Effector CD8-positive, alpha-beta T cell (primary cell): ENCODE measurements at places on chromosomes 6 and 20.

DNA sequence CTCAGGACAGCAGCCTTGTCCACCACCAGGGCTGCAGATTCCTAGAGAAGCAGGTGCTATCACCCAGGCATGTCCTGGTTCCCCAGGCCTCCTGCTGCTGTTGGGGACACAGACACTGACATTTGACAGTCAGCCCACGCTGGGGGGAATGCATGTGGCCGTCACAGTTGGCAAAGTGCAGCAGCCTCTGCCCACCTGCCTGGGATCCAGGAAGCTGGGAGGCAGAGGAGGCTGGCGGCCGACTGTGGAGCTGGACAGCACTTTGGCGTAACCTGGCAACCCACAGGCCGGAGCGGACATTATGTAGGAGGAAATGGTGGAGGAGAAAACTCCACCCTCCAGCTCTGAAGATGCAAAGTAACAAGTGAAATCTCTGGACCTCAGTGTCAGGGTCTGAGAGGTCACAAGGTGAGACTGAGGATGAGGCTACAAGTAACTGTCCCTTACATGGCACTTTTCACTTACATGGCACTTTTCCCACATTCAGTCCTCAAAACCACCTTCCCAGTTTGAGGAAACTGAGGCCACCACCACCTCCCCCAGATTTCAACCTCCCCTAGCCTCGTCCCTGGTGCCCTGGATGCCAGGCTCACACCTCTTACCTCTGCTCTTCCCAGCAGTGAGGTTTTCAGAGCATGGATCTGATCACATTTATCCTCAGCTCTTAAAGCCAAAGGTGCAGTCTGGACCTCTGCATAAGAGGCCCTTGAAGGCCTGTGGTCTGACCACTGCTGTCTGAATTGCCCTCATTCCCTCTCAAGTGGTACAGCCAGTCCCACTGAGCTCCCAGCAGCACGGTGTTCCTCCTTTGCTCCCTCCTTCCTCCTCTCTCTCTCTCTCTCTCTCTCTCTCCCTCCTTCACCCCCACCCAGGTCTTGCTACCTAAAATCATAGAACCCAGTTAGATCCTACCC lies 8.7 kb downstream of the MAP1LC3A start:
- DNase-seq: no peak

DNA sequence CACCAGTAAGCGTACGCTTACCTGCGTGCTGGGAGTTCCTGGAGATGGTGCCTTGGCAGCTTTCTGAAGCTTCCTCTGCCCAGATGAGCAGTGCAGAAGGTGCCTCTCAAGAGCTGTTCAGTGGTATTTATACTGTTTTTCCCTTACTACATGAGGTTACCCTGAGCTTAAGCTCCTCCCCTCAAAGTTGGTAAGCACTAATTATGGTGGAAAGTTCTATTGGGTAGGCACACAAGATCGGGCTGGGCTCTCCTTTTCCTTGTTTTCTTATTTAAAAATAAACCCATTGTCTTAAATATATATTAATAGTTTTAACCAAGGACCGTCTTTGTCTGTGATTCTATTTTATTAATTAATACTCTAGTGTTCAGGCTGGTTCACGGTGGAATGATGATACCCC lies at the start of gene COL10A1:
Gene COL10A1 (minus strand): TSS at position 101 of the 400 bp plus-strand sequence. CDS start 640 bp downstream, outside the sequence.
- DNase-seq: no peak

DNA sequence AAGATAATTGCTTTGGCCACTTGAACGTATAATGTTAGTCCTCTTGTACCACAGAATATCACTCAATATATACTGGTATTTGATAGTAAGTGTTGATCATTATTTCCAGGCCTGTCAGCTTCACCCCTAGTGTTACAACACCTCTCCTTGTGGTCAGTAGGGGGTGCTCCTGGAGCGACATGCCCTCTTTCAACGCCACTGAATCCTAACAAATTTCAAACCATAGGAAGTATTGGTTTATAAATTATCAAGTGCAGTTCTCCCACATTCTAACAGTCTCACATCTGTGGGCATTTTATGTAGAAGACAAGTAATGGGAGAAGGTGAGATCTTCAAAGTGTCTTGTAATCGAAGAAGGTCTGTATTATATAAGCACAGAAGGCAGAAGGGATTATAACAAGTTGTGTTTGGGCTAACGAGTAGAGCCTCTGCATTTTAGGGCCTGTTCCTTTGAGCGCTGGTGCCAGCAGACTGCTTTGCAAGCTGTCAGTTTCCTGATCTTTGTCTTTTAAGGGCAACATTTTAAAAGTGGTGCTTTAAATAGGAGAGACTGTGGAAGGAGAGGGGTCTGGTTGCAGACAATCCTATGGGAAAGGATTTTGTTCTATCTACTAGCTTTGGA lies 57.1 kb upstream of the CEP162 start:
- DNase-seq: no peak

DNA sequence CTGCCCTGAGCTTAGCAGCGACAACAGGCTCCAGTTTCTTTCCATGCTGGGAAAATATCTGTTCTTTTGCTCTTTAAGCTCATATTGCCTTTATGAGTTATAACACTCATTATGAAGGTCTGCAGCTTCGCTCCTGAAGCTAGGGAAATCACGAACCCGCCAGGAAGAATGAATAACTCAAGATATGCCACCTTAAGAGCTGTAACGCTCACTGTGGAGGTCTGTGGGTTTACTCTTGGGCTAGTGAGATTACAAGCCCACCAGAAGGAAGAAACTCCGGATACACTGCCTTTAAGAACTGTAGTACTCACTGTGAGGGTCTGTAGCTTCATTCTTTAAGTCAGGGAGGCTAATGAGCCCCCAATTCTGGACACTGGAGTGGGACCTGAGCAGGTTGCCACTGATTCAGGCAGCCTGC lies 3.0 kb upstream of the SSR1 start:
- no peak for DNase-seq

DNA sequence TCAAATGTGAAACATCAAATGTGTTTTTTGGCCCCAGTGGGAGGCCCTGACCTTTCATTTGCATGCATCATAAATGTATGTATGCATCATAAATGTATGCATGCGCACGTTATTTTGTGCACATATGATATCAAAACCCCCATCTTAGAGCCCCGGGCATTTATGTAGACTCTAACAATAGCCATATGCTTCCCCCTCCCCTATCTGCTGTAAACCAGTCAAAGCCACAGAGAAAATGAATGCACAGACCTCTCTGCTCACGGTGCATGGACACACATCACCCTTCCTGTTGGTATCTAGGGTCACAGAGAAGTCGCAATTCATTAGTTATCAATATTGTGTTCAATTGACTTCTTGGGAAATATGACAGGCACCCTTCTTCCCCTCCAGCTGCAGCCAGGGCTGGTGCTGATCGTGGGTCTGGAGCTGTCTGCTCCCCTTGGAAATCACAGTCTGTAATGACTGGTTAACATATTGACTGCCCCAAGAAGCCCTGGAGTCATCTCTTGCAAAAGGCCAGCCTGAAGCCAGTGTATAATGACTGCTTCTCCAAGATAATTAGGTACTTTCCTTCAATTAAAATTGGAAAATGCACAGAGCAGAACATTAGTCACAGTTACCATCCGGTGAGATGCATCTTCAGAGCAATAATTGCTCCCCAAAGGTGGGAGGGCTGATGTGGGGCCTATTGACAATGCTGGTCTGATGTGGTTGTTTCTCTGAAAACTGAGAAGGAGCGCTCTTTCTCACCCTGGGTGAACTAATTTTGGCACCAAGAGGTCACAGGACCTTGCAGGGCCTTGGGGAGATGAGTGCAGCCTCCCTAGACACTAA lies 532.2 kb downstream of the CDH26 start:
- DNase-seq: no peak

DNA sequence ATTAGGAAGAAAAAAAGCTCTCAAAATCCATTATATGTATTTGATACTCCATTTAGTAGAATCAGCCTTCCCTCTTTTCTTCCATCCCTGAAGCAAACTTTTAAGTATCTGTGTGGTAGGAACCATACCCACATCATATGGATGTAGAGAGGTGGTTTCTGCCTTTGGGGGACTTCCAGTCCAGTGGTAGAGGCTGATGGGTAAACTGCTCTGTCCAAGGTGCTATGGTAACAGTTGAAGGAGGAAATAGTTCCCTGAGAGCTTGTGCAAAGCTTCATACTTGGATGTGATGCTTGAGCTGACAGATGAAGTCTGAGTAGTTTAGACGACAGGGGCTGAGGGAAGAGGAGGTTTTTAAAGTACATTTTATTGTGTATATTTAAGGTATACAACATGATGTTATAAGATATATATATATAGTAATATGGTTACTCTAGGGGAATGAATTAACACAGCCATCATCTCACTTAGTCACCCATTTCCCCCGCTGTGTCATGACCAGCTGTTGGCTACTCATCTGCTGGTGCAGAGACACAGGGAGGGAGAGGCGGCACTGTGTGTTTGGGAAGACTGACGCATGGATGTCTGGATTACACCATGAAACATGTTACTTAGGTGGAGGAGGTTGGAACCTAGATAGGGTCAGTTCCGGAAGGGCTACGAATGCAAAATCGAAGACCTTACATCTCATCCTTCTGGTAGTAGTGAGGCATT lies 185.2 kb downstream of the FARS2 start:
- no peak for DNase-seq

DNA sequence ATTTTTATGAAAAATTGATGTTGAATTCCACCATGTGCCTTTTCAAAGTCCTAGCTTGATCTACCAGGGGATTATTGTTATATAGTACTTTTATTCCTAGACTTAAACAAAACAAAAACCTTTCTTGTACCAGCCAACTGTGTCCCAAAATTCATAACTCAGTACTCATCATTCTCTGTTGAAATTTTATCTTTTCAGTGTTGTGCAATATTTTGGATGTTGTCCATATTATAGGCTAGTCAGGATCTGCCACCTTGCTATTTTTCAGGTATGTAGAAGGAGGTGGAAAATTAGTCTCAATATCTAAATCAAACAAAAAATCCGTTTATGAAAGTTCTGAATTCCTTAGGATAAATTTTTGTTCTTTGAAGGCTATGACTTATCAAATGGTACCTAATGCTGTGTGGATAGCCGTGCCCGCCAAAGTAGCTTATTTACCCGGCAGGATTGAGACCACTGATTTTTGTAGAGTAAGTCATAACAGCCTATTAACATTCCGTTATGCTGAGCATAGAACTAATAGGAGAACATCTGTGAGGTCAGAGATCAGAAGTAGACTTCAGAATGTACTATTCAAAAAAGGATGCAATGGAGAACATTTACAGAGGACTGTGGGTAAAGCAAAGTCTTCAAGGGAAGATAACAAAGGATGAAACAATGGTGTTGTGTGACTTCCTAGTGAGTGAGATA lies 304.7 kb downstream of the SOX4 start:
- DNase-seq: no peak

DNA sequence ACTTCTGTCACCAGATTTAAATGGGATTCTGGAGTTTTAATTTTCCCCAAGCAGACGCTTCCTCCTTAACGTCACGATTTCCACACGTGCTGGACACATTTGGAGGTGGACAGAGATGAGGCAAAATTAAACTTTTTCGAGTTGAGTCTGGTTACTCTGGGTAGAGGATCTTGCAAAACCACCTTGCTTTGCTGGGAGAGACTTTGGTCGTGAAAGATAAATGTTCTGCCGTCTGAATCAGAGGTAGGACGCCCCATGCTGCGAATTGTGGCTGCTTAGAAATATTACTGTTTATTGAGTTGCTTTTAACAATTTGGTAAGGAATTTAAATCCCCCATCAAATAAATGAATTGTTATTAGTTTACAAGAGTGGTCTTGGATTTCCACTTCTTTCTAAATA lies 46.8 kb downstream of the CTCFL start:
- DNase-seq: no peak

DNA sequence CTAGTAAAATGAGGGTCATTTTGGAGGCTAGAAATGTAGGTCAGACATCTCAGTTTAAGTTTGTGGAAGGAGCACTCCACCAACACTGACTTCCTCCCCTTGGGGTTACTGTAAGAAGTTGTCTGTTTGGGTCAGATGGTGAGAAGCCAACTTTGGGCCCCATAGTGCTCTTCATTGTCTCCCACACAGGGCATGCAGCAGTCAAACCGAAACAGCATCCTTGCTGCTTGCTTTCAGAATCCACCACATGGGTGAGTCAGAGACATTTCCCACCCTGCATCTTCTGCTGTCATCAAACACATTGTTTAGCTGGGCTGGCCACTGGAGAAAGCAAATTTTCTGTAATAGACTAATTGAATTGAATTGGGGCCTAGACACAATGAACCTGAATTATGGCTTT lies 16.8 kb downstream of the IL17F start:
- no peak for DNase-seq

GRCh38 chr20:59013959-59014608 lies 5.1 kb upstream of the TUBB1 start:
- DNase-seq: no peak

- no peak for DNase-seq
Observed at GRCh38 chr6:32882879-32883250, 28.9 kb downstream of the PSMB9 start.

DNA sequence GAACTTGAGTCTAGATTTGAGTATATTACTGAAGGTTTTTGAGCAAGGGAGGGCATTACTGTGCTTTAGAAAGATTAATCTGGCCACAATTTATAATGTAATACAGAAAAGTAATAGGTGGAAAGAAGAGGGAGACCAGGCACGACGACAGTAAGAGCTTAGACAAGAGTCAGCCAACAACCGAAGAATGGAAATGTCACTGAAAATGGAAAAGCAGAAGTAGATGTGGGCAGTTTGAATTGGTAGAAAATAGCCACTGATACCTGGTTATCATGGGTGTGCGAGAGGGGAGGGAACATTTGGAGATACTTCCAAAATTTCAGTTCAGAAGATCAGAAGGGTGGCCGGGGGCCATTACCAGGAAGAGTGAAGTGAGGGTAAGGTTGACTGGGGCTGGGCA lies 339.1 kb downstream of the UTRN start:
- DNase-seq: no peak

GRCh38 chr6:89022798-89023197 lies 57.8 kb upstream of the PNRC1 start:
- no peak for DNase-seq

DNA sequence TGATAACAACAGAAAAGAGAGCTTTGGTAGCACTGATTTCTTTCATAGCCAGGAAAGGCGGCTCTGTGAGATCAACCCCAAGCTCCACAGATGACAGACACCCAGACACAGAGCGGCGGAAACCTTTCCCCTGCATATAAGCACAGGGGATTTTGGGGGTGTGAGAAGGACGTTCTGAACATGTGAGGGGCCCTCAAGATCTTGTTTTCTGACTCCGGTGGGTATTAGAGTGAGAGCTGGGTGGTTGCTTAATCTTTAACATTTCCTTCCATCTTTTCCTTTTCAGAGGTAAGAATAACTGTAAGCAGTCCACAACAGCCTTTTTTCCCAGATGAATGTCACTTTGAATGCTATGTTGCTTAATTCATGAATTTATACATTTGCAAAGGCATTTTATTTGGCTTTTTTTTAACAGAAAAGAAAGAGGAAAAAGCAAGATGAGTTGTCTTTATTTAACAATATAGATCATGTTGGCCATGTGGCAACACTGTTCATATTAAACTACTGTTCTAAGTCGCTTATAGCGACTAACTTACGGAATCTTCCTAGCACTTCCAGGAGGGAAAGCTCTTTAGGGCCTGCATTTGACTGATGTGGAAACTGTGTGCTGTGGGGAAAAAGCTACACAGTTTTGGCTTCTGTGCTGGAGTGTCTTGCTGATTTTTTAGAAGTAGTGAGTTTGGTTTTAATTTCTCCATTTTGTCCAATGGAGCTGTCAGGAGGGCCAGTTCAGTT lies 80.5 kb upstream of the NAA20 start:
- DNase-seq: no peak

- no peak for DNase-seq
Observed at GRCh38 chr6:5681480-5681879, 325.2 kb downstream of the NRN1 start.

- no peak for DNase-seq
Observed at GRCh38 chr20:63279931-63280330, 7.3 kb downstream of the ARFGAP1 start.
